Caki2 (cell line): ENCODE measurements at places on chromosomes 13 and 19. TPM values are rescaled to one million over a fixed set of nuclear protein-coding genes. Genes with fewer than 3 reads are reported as not detected.

DNA sequence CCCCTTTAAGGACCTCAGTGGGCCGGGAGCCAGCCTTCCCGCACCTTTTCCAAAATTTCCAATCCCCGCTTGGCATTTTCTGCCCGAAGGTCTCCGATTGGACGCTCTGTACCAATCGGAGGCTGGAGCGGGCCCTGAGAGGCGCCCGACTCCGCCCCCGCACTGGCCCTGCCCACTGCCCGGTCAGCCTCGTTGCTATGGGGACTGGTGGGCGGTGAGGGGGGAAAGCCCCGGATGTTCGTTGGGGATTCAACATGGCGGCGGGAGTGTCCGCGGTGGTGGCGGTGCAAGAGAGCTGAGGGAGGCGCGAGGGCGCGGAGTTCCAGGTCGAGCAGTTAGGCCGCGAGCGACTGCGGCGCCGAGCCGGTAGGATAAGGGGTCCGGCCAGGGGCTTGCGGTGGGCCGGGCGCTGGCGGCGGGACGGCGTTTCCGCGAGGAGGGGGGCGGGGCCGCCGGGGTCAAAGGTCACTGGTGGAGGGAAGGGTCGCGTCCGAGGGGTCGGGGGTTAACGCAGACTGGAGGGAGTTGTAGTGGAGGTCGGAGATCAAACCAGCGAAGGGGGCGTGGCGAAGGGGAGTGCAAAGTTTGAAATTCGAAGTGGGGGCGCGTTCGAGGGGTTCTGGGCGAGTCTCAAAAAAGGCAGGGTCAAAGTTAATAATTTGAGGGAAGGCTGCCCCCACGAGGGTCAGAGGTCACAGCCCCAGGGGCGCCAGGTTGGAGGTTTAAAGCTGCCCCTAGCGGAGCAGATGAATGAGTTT, at the start of gene PAK4:
TSS of gene PAK4 (plus strand) at position 233 of the 758 bp plus-strand sequence. CDS start 43,768 bp downstream, outside the sequence.
- peak; percentile 99 for DNase-seq

DNA sequence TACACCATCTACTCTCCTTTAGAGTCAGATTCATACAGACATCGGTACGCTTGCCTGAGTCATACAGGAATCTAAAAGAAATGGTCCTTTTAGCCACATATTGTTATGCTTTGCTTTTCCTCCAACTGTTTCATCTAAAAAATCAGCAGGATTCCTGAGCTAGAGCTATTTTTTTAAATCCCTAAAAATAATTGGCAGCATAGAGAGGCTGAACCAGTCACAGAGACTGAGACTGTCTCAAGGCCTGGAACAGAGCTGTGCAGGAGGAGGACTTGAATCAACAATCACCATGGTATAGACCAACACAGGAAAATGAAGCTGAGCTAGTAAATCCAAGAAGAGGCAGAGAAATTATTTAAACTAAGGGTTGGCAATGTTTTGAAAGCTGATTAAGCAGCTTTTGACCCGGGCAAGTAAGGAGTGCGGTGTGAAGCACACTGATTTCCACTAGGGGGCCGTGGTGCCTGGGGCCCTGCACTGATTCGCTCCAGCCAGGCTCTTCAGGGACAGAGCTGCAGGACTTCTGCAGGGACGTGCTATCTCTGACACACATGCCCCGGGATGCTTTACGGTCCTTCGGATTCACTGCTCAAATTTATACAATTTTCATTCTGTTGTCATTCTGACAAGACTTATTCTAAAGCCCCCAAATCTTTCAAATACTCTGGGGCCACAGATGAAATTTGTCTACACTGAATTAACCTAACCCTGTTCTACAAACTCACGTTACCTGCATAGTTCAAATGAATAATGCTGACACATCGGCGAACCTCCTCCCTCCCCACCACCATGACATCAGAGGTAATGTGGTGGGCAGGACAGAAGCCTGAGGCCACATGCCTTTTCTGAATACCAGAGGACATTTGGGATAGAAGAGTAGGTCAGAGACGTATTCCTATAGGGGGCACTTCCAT, 87.6 kb upstream of the SLC15A1 start:
- DNase-seq: peak; percentile 57

DNA sequence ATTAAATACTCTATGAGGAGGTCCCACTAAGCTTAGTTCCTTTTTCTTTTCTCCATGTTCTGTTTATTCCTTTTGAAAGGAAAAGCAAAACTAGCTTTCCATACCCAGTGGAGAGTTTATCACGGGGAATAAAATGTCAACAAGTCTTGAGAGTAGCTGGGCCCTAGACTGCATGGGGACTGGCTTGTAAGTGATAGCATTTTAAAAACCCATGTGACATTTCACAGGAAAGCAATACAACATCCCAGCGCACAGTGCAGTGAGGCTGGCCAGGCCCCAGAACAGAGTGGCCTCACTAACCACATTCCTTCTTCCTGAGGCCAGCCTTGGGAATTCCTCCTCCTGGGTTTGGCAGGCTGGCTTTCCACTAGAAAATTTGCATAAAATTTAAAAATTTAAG, 149.8 kb downstream of the DLEU7 start:
- no peak for DNase-seq

DNA sequence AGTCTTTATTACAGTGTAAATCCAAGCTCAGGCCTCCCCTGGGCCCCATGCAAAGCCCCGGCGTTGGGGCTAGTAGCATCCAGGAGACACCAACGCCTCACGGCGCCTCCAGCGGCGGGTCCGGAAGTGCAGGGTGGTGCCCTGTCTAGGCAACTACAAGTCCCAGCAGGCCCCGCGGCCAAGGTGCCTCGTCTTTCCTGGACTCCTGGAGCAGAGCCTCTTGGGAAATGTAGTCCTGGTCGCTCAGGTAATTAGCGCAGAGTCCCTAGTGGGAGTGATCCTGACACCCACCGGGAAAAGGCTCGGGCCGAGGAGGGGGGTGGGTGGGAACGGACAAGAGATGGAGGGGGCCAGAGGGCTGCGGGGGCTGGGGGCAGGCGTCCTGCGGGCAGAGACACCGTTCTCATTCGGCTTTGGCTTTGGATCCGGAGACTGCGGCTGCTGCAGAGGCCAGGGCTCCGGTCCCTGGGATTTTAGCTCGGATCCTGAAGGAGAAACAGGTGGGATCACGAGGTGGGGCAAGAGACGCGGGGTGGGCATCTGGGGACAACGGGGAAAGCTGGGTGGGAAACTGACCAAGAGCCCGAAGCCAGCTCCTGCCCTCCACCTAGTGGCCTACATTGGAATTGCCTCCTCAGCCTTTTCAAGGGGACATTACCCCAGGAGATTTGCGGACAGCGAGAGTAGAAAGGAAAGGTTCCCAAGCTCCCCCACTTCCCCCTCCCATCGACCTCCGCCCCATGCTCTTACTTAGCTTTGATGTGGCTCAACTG, 11.4 kb downstream of the RTN2 start:
- peak; percentile 87 for DNase-seq

DNA sequence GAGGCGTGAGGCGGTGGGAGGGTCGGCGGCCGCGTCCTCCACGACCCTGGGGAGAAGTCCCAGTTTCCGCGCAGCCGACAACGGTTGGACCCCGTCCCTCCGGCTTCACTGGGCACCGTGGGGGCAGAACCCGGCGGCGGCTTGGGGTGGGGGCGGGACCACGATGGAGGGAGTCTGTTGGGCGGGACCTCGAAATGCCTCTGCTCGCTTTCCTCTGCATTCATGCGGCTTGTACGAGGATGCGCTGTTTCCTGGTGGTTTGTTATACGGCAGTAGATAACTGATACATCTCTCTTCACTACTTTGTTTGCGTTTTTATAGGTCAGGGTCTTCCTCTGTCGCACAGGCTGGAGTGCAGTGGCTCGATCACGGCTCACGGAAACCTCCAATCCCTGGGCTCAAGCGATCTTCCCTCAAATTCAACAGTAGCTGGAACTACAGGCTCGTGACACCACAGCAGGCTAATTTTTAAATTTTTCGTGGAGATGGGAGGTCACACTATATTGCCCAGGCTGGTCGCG, 24.6 kb upstream of the ZNF846 start:
- DNase-seq: no peak

- no peak for DNase-seq
These were observed 1272.1 kb upstream of the PCDH20 start for GRCh38 chr13:62687732-62688131.

GRCh38 chr13:108897955-108898354, 268.5 kb downstream of the MYO16 start:
- no peak for DNase-seq

- DNase-seq: no peak
These were observed 5.5 kb upstream of the RSPH6A start for GRCh38 chr19:45820413-45821102.

- no peak for DNase-seq
These were observed 38.4 kb upstream of the CSNK1A1L start for GRCh38 chr13:37143911-37144310.

DNA sequence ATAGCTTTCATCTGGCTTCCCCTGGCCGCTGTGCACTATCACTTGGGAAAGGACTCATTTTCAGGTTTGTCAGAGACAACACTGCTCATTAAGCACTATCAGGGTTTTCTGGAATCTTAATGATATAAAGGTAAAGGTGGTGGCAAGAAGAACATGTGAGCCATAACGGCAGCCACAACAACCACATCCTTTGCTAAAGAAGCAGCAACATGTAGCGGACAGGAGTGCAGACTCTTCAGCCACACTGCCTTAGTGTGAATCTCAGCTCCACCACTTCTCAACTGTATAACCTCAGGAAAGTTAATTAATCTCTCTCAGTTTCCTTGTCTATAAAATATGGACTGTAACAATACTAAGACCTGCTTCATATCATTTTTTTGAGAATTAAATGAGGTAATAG, 24.1 kb upstream of the MIR17HG start:
- DNase-seq: no peak

DNA sequence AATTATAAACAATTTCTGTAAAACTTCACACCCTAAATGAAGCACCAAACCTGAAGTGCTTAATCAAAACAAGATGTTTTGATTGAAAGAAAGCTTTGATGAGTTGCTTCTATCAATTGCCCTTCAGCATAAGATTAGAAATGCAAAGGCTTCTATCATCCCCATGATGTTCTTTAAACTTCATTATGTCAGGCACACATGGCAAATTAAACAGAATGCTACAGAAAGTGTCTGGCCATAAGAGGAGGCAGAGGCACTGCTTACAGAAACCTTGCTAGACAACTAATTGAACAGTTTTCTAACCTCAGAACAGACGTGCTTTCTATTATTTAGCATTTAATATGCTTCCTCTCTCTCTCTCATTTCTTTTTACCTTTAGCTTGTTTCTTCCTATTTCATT, 228.1 kb downstream of the DCLK1 start:
- no peak for DNase-seq

DNA sequence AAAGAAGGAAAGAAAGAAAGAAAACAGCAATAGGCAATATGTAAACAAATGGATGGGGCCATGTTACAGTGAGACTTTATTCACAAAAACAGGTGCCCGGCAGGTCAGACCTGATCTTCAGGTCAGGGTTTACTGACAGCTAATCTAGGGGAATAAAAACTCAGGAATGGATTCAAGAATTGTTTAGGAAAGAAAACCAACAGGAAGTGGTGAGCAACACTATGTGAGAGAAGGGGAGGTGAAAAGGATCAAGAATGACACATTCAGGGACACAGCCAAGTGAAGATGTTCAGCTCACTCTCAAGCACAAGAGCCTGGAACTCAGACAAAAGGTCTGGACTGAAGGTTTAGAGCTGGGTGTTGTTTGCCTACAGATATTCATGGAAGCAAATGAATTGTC, 244.5 kb downstream of the EFNB2 start:
- no peak for DNase-seq

- peak; percentile 93 for DNase-seq
These were observed 3.0 kb downstream of the IRF2BP1 start for GRCh38 chr19:45882652-45883585.

- no peak for DNase-seq
These were observed 123.1 kb downstream of the ITGBL1 start for GRCh38 chr13:101575581-101575980.

DNA sequence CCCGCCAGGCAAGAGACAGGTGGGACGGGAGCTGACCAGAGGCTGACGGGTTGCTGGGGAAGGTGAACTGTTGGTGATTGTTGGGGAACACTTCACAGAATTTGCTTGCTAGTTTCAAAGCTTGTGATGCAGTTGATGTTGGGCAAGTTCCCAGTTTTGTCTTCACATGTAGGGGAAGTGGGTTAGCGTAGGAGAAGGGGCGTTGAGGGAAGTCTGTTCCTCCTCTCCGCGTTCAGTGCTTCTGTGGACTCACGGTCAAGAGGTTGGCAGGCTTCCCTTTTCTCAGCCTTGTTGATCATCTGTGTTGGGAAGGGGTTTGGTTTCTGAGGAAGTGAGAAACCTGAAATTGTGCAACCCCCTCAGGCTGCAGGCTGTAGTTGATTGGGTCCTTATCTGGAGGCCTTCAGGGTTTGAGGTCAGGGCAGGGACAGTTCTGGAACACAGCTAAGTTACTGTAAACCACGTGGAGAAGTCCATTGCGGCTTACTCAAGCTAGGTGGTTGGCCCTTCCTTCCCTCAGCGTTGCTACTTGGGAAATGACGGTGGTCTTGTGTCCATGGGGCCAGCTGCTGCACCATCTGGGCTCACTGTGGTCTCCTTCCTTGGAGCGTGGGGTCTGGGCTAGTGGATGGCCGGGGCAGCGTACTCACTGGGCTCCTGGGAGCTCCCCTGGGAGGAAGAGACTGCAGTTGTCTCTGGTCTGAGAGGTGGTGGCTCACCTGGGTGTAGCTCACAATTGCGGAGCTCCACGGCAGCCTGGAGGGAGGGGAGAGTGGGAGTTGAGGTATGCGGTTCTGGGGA, 7.5 kb downstream of the RPS9 start:
- DNase-seq: peak; percentile 50

- DNase-seq: no peak
These were observed 137.9 kb downstream of the TM9SF2 start for GRCh38 chr13:99639126-99639525.

DNA sequence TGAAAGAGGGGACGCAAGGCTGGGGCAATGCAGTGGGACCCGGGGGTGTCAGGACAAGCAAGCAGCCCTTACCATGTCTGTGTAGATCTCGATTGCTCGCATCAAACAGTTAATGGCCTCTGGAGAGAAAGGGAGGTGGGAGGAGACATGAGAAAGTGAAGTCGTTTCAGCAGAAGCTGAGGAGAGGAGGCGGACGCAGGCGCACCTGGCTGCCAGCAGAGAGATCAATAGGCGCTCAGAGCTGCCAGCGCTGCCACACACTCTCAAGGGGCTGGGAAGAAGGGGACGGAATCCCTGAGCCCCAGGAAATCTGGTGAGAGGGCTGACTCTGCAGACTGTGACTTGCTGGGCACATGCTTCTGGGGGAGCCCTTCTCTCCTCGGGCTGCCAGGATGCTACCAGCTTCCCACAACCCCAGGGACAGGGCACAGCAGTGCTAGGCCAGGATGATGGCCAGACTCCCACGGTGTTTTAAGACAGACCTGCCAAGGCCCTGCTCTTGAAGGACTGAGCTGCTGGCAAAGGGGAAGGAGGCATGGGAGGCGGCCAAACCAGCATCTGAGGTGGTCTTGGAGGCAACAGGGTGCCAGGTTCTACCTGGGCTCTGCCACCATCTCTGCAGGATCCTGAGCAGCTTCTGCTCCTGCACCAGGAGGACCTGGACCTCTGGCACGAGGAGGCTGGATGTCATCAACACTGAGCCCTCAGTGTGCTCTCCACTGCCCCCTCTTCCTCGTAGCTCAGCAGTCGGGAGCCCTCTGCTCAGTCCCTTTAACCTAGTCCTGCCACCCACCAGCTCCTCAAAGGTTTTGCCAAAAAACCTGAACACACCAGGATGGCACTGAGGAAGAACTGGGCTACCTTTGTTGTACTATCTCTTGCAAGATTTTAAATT, 11.7 kb upstream of the KPTN start:
- DNase-seq: no peak

The NXNL1 gene
- not detected in 2 replicates for total RNA-seq

The SPIB gene
- total RNA-seq: not detected in 2 replicates

The HCST gene
- total RNA-seq: 0.88 TPM in 1 of 2 replicates, not detected in the other

The FBL gene
- 700 and 800 TPM in 2 replicates for total RNA-seq

The PNMA8B gene
- total RNA-seq: not detected in 2 replicates

The ELANE gene
- not detected in 2 replicates for total RNA-seq
